ENCODE measurements at places on chromosomes 2 and 18. TPM values are rescaled to one million over a fixed set of nuclear protein-coding genes. Genes with fewer than 3 reads are reported as not detected.

GRCh38 chr2:154546341-154546740 is 152.2 kb upstream of the KCNJ3 start:
- DNase-seq, result no peak

Gene GALNT3
- total RNA-seq, result 0.17 TPM

Gene SERPINB11
- not detected for total RNA-seq

Gene CCDC148
- 0.40 TPM for total RNA-seq

DNA sequence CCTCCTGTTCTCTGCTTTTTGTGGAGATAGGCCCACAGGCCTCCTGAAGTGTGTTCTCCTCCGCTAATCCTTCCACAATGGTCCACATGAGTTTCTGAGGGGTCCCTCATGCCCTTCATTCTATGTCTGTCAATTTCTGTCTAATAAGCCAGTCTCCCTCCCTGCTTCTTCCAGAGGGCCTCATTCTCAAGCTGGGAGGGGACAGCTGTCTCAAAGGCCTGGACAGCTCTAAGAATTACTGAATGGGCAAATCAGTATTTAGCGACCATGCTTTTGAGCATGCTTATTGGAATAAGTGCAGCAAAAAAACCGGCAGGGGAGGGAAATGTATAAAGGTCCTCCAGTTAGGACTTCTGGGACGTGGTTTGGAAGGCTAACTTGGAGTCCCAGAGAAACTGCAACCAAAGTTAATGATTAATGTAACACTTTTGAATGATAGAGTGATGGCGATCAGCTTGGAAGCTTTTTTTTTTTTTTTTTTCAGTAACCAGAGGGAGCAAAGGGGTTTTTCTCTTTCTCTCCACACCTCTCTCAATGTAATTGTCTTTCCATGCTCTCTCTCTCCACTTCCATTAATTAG is 890.7 kb upstream of the POU3F3 start:
- DNase-seq, result no peak

GRCh38 chr2:31079665-31080064 is 58.6 kb downstream of the GALNT14 start:
- DNase-seq, result no peak

Measured in left ventricle myocardium superior (tissue), 1 donor.